ENCODE measurements at places on chromosomes 3 and 15.

GRCh38 chr3:15496341-15496664 is 25.2 kb downstream of the COLQ start:
- no peak for DNase-seq

GRCh38 chr15:76200083-76200465 is 111.2 kb downstream of the ETFA start:
- no peak for DNase-seq

DNA sequence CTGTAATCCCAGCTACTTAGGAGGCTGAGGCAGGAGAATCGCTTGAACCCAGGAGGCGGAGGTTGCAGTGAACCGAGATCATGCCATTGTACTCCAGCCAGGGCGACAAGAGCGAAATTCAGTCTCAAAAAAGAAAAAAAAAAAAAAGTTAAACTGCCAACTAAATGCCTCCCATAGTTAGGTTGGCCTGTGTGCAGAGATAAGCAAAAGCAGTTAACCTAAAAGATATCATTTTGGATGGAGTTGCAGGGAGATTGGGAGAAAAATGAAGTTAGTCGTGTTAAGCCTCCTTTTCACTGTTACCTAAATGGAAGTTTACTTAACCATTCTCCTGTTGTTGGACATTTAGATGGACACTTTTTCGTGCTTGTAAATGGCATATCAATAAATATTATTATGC is 11.4 kb upstream of the FETUB start:
- DNase-seq: no peak

- no peak for DNase-seq
Observed at GRCh38 chr3:119417771-119418512, 45.5 kb downstream of the TMEM39A start.

DNA sequence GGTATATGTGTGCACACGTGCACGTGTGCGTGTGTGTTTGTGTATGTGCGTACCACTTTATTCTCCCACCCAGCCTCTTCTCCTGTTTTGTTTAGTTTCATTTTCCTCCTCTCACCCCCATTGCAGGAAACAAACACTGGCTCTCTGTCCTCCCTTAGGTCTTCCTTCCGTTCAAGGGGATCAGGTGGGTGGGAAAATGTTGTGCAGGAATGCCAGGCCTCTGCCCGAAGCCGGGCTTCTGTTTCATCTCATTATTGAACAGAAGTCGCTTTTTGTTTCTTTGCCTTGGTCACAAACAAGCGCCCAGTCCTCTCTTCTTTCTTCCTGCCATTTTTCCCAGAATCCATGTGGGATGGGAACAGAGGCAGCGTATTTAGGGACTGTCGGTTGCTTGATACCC is 69.6 kb downstream of the IGF1R start:
- no peak for DNase-seq
